ENCODE measurements at places on chromosomes 1 and 21. TPM values are rescaled to one million over a fixed set of nuclear protein-coding genes. Genes with fewer than 3 reads are reported as not detected.

DNA sequence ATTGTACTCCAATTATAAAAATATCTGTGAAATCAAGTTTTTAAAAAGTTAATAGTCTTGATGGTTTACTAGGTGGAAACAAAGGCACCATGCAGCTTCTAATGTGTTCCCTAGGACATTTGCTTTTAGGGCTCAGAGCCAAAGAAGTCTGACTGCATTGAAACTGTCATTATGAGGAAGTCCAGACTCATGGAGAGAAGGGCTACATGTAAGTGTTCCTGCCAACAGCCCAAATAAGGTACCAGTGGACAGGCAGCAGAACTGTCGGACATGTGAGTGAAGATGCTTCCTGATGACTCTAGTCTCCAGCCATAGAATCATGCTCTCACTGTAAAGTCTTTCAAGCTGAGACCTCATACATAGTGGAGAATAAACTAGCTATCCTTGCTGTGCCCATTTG, 287.6 kb downstream of the AKT3 start:
- DNase-seq: no peak

- no peak for DNase-seq
Measured at GRCh38 chr1:93056214-93056613, 22.9 kb upstream of the MTF2 start.

GRCh38 chr1:57707631-57708030, 283.8 kb upstream of the DAB1 start:
- no peak for DNase-seq

- peak; percentile 45 for DNase-seq
Measured at GRCh38 chr21:33403786-33404585, 773 bp downstream of the IFNGR2 start.

DNA sequence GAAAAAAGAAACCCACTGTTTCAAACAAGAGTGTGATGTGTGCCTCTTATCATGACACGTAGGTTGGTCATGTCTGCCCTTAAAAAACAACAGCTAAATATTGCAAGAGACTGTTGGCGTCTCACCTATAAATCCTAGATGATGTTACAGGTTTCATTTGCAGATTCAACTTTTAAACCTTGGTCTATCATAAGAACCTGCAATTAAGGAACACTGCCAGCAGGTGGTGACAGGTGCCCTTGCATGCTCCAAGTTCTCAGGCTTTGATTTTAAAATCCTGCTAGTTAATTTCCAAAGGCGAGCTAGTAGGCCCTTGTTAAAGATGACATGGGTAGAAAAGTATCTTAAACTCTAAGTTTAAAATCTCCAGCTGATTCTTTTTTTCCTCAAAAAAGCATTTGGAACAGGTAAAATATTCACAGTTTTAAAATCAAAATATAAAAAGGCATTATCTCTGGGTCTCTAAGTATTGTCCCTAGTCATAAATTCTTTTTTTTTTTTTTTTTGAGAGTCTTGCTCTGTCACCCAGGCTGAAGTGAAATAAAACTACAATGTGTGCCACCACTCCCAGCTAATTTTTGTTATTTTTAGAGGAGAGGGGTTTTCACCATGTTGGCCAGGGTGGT, 39.1 kb downstream of the CLSTN1 start:
- peak; percentile 75 for DNase-seq

- DNase-seq: no peak
Measured at GRCh38 chr1:50493710-50494109, 70.5 kb upstream of the DMRTA2 start.

Gene BNIPL
- 0.43 TPM for polyA plus RNA-seq

Measured in CD4-positive, CD25-positive, alpha-beta regulatory T cell (primary cell).